ENCODE measurements at places on chromosomes 3 and 15.

DNA sequence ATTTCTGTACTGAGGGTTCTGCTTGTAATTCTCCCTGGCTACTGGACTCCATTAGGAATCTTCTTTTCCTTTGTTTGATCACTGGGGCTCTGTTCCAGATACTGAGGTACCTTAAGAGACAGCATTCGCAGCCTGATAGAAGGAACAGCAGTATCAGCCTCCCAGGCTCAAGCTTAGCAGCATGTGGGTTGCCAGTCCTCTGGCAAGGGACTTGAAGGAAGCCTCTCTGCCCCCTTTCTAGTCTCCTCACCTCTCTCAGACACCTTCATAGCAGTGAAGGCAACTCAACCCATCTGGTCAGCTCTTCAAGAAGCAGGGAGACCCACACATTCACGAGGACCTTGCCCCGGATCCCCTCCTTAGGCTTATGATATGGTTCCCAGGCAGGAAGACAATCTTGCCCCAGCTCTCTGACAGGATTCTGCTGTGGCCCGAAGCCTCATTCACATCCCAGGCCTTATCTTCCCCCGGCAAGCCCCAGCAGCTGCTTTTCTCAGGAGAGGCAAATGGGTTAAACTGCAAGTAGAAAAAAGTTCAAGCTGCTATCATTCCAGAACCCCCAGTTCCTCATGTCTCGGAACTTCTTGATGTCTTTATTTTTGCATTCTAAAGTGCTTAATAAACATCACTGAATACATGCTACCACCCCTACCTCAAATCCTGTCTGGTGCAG, 153.1 kb downstream of the LIPC start:
- DNase-seq = no peak

DNA sequence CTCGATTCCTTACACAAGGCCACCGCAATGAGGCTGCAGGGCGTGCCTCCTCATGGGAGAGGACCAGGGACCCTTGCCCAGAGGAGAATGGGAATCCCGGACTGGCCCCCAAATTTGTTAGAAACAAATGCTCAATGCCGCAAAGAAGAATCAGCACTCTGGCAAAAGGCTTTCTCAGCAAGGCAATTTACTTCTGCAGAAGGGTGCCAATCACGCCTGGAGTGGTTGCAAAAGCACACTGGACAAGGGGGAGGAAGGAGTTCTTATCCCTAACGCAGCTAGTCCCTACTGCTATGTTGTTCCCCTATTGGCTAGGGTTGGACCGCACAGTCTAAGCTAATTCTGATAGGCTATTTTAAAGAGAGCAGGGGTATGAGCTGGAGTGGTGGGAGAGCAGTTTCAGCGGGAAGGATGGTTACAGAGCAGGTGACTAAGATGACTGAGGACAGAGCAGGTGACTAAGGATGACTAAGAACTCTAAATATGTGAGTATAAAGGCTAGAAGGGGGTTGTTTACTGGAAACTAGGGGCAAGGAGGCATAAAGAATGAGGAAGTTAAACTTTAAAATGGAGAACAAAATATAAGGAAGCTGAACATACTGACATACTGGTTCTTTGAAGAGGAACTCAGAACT, 48.5 kb downstream of the KATNBL1 start:
- DNase-seq = peak; percentile 36

DNA sequence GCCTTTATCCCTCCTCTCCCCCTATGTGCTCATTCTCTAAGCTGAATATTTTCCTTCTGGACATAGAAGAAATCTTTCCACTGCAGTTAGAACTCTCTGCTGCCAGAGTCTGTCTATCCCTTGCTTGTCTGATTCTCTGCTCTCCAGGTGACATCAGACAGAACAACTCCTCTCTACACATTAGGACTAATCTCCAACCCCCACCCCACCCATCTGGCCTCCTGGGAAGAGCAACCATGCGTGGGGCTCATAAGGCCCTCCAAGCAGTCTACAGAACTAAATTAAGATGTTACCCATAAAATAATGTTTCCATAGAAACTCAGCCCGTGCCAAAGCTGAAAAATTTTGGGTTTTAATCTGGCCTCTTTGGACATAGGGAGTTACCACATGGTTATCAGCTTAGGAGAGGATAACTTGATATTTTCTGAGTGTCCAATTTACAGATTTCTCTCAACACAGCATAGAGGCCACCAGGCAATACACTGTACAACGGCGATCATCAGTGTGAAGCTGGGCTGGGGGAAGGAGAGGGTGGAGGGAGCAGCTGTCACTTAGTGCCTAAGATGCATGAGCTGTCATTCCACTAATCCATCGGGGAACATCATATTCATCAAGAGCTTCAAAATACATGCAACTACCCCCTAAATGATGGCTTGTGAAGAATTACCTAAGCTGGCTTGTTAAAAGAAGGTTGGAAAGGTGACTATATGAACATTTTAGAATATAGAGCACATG, 199.4 kb downstream of the CLSTN2 start:
- no peak for DNase-seq

GRCh38 chr15:31487811-31488436, 161.3 kb downstream of the KLF13 start:
- DNase-seq = peak; percentile 44

GRCh38 chr3:36840453-36840921, 76.1 kb upstream of the DCLK3 start:
- DNase-seq = no peak

- no peak for DNase-seq
Observed at GRCh38 chr3:161740421-161740820, 243.8 kb downstream of the OTOL1 start.

- no peak for DNase-seq
Observed at GRCh38 chr3:52286777-52287110, 884 bp upstream of the GLYCTK start.

DNA sequence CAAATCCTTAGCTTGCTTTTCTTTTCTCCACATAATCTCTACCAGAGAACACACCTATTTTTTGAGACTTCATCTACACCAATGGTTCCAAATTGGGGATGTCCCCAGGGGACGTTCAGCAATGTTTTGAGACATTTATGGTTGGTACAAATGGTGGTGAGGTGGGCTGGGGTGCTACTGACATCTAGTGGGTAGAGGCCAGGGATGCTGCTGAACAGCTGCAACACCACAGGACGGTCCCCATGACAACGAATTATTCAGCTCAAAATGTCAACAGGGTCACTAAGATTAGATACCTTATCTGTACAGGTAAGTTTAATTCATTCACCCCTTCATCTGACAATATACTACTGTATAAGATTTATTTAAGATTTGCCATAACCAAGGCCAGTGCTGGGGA, 14.4 kb downstream of the GK5 start:
- DNase-seq = no peak

DNA sequence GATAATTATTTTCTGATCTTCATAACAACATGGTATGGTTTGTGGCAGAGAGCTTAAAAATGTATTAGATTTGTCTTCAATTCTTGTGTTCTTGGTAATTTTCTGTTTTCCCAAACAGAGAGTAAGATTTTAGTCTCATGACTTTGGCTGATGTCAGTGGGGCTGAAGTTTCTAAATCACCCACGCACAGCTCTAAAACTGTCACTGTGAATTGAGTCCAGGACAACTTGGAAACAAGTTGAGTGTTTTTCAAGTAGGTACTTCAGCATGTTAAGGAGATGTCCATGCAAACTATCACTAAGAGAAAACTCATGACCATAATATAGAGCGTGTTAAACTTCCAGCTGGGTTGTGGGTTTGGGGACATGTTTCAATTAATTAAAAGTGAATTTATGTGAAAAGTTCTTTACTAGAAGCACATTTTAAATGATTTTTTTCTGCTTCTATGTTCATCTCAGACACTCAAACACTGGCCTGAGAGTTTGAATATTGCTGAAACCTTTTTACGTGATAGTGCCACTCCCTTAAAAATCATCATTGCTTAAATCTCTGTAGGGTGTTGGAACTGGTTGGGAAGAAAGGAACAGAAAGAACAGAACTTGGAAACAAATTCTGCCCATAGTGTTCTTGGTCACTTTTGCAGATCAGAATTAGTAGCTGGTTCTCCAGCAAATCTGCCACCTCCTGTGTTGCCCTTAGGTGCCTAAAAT, 89.8 kb downstream of the KLHL25 start:
- DNase-seq = no peak

GRCh38 chr3:155704771-155705559, 39.9 kb downstream of the PLCH1 start:
- DNase-seq = peak; percentile 15

DNA sequence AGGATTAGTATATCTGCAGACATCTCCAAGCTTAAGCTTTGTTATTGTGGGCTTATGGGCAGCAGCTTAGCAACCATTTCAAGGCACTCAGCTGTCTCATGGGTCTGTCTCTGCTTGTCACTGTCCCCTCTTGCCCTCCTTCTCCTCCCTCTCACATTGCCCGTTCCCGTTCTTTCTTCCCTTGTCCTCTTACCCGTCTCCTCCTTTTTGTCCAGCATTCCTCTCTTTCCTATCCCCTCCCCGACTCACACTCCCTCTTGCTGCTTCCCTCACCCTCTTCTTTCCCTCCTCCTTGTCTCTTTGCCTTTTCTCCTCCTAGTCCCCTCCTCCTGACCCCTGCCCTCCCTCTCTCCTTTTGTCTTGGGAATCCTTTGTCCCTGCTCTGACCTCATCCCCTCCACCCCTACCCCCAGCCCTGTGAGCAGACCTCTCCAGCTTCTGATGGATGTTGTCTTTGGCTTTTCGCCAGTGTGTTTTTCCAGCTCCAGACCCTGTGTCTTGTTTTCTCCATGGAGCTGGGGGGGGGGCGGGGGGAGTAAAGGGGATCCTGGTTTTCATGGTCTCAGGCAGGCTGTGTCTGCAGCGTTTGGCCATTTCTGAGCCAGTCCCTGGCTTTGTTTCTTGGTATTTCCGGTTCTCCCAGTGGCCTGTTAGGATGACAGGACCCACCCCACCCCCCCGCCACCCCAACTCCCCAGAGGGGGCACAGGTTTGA, 47.9 kb upstream of the TRAK1 start:
- DNase-seq = no peak

- no peak for DNase-seq
Observed at GRCh38 chr15:81982808-81983207, 63.0 kb downstream of the MEX3B start.

GRCh38 chr15:89751748-89752147, 699 bp upstream of the MESP1 start:
- peak; percentile 56 for DNase-seq

DNA sequence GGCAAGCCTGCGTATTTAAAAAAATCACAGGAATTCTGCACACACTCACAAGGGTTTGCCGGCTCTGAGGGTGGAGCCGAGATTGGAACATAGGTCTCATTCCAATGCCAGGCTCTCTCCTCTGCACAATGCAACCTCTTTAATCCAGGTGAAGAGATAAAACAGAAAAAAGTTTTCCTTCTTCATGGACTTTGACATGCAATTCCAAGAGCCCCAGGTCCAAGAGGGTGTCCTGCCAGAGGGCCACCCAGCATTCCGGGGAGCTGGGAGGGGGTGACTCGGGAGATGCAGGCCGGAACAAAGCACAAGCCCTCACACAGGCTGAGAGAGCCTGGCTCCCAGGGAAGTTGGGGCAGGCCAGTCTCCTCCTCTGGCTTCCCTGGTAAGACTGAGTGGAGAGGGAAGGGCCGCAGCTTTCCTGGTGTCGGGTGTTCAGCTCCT, 6.7 kb upstream of the SLC12A8 start:
- peak; percentile 41 for DNase-seq

GRCh38 chr3:8739757-8740504, 6.3 kb downstream of the CAV3 start:
- DNase-seq = peak; percentile 99

- no peak for DNase-seq
Observed at GRCh38 chr15:77346245-77347036, 73.5 kb downstream of the PEAK1 start.

- no peak for DNase-seq
Observed at GRCh38 chr3:194103983-194104751, 31.8 kb upstream of the HES1 start.

- no peak for DNase-seq
Observed at GRCh38 chr3:63670544-63670943, 18.1 kb downstream of the SNTN start.

DNA sequence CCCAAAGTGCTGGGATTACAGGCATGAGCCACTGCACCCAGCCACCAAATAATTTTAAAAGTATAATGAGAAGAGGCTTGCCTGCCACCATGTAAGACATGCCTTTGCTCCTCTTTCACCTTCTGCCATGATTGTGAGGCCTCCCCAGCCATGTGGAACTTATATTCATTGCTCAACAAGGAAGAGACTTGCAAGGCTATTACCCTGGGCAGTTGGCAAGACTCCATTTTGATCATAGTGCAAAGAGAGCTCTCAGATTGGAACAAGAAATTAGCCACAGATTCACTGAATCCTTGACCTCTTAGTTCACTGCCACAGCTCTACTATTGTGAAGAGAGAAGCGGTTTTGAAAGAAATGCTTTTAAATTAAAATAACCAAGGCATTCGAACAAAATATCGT, 6.1 kb downstream of the SCAP start:
- peak; percentile 12 for DNase-seq

DNA sequence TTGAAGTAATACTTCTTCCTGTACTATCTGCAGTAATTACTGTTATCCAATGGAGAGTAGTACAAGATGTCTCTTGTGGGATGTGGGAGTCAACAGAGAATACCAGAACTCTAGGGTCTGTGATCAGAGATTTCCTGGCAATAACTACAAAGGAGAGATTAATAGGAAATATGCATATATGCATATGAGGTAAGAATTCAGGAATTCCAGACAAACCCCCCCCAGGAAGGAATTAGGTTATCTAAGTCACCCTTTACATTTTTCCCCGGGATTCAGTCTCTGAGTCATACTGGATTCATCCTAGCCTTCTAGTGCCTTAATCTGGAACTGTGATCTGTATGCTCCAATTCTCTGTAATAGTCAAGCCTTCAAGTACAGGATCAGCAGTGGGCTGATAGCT, 49.4 kb downstream of the GTF2E1 start:
- DNase-seq = peak; percentile 49

DNA sequence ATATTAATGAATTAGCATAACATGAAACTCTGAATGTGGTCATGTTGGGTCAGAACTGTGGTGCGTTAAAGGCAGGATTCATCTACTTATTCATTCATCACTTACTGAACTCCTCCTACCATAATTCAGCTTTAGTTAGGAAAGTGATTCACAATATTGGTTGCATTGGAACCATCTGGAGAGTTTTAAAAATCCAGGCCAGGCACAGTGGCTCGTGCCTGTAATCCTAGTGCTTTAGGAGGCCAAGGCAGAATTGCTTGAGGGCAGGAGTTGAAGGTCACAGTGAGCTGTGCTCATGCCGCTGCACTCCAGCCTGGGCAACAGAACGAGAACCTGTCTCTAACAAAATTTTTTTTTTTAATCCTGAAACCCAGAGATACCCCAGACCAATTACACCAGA, 44.2 kb upstream of the ATG7 start:
- DNase-seq = no peak

GRCh38 chr15:66095871-66096687, 157.5 kb downstream of the MEGF11 start:
- no peak for DNase-seq

GRCh38 chr3:25662736-25663320, 1.9 kb downstream of the TOP2B start:
- DNase-seq = no peak
